ENCODE measurements at places on chromosomes 4 and X. TPM values are rescaled to one million over a fixed set of nuclear protein-coding genes. Genes with fewer than 3 reads are reported as not detected.
A peak's percentile ranks its signal among the peaks of the same experiment; 100 is the strongest.

DNA sequence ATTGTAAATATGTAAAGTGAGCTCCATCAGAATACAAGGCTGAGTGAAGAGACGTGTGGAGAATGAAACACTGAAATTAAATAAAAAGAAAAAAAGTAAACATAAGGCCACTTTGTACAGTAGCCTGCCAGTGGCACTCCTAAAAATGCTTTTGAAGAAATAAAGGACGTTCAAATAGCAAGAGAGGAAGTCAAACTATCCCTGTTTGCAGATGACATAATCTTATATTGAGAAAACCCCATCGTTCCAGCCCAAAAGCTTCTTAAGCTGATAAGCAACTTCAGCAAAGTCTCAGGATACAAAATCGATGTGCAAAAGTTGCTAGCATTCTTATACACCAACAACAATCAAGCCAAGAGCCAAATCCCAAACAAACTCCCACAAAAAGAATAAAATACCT, 24.2 kb downstream of the RASSF6 start:
- DNase-seq, result no peak

DNA sequence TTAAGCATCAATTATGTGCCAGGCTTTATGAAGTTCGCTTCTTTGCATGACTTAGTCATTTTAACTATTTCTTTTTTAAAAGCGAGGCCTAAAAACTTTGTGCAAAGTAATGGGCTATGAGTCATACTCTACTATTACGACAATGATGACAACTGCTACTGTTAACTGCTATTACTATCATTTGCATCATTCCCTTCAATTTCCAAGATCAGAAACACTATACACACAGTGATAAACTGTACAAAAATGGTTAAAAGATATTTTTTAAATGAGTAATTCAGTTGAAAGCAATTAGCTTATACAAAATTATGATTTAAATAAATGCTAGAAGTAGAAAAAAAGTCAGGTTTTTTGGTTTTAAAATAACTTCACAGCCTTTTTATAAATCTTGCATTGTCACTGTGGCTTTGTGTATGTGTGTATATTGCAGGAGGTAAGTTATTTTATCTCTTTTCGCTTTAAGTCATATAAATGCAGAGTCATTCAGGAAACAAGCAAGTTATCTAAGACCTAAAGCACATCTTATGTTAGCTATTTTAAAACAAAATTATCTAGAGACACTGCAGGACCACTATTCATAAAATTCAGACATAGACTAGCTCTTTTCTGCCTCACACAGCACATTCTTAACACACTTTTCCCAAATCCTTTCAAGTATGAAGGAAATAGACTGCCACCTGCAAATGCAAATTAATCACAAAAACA, 18.5 kb upstream of the CXCL3 start:
- peak; percentile 95 for DNase-seq

- DNase-seq, result no peak
These were observed 34.4 kb downstream of the PARM1 start for GRCh38 chr4:74967324-74967723.

GPC3 gene
- 16.4 TPM for total RNA-seq

- no peak for DNase-seq
These were observed 50.3 kb downstream of the NSUN7 start for GRCh38 chr4:40800064-40800463.

DNA sequence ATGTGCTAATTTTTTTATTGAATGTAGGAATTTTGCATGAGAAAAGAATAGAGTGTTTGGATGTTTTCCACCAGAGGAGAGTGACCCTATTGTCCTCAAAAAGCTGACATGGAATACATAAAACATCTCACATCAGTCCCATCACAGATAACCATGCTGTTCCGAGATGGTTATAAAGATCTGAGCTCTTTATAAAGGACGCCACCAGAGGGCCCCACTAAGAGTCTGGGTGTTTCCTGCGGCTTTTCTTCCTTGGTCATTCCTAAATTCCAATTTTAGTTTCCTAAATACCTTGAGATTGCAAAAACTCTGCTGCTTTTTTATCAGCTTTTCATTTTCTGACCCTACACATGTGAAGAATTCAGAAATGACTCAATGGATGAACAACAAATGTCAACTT, 504.5 kb upstream of the FRG1 start:
- no peak for DNase-seq

RHOH gene
- total RNA-seq, result not detected

GRCh38 chrX:41881166-41881565, 42.2 kb downstream of the CASK start:
- DNase-seq, result no peak

MAGED4B gene
- total RNA-seq, result 23.8 TPM

- DNase-seq, result no peak
These were observed 65.8 kb downstream of the EPHA5 start for GRCh38 chr4:65604515-65604914.

- no peak for DNase-seq
These were observed 618.2 kb upstream of the PCDH10 start for GRCh38 chr4:132530861-132531260.

SYNPO2 gene
- 3.4 TPM for total RNA-seq

DNA sequence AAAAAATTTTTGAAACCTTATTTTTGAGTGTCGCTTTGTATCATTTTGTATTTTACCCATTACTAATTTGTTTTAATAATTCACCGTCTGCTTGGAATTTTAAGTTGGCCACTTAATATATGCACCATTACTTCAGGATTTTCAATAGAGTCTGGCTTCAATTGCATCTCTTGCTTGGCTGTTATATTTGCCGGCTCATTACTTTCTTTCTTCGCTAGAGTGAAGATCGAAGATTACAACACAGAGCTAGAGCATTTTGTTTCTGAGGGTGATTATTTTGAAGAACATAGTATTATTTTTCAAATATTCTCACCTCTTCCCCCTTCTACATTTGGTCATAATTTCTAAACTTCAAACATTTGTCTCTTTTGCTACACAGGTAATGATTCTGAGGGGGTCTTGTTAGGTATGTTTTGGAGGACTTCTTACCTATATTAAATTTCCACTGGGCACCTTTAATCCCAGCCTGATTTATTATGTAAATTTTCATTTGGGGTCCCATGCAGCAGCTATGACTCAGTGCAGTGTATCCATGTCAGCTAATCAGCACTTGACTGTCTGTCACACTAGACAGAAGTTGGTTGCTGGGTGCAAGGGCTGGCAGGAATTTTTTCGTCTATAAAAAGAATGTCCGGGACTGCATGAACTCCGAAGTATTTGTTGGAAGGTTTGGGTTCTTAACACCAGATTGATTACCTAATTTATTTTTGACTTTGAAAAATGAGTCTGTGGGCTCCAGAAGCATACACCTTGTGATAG, 18.6 kb downstream of the TBC1D1 start:
- DNase-seq, result no peak

CSTF2 gene
- 22.3 TPM for total RNA-seq

DNA sequence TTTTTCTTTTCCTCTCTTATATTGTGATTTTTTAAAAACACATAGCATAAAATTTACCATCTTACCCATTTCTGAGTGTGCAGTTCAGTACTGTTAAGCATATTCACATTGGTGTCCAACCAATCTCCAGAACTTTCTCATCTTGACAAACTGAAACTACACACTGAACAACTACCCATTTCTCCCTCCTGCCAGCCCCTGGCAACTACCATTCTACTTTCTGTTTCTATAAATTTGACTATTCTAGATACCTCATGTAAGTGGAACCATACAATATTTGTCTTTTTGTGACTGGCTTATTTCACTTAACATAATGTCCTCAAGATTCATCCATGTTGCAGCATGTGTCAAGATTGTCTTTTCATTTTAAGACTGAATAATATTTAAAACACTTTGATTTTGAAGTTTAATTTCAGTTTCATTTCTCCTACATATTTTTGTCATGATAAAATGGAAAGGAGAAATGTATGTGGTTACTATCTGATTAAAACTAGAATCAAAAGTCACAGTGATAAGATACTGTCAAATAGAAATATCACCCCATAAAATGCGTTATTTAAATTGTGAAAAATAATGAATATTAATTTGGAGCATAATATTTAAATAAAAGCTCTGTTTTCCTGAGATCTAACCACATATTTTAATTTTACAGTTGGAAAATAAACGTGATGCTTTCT, 122.8 kb downstream of the DIPK2B start:
- peak; percentile 3 for DNase-seq

DNA sequence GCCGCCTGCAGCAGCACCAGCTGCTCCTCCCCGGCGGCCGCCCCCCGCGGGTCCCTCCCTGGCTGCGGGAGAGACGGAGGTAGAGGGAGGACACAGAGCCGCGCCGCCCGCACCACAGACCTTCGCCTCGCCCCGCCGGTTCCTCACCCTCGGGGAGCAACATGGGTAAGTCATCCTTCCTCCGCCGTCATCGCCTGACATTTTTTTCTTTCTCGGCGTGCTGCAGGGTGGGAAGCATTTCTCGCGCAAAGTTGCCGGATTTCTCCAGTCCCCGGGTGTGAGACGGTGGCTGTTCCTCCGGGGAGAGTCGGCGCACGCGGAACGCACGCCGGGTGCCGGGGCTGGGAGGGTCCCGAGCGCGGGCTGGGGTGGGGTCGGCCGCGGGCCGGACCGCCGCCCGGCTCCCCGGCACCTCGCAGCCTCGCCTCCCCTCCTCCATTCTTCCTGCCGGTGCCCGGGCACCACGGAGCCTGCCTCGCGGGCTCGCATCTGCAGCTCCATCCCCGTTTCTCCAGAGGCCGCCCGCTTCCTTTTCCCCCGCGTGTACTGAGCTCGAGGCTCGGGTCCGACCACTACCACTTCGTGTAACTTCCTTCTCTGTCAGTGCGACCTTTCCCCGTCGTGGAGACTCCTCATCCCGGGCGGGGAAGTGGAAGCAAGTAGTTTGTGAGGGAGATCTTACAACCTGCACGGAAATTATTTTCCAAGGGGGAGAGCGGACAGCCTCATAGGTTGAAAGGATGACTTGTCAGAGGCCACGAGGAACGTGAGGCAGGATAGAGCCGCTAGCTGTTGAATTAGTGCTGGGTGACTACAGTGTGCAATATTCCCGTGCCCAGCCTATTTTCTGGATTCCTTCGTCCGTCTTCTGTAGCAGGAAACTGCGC, 464 bp downstream of the RAP1GDS1 start:
- DNase-seq, result peak; percentile 69

MAGEC1 gene
- not detected for total RNA-seq

ZDHHC15 gene
- total RNA-seq, result 0.18 TPM
